Activated CD8-positive, alpha-beta memory T cell treated with anti-CD3 and anti-CD28 coated beads for 1 hour (primary cell): ENCODE measurements at places on chromosomes 3 and 15.

DNA sequence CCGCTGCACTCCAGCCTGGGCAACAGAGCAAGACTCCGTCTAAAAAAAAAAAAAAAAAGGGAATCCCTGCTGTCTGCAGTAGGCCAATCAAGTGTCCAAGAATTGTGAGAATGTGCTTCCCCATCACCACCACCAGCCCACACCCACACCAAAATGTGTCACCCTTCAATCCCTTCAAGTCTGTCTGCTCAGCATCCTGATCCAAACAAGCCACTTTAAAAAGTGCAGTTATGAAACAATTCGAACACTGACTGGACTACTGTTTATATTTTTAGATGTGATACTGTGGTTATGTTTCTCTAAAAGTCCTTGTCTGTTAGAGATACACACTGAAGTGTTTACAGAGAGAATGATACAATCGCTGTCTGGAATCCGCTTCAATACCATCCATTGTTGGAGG is 78.1 kb upstream of the CGNL1 start:
- no peak for DNase-seq

GRCh38 chr15:34837246-34838016 is 42.1 kb upstream of the ACTC1 start:
- no peak for DNase-seq

- DNase-seq: no peak
Measured at GRCh38 chr15:91782221-91782620, 71.3 kb upstream of the SLCO3A1 start.

GRCh38 chr3:81531263-81531662 is 230.2 kb downstream of the GBE1 start:
- no peak for DNase-seq
